ENCODE measurements at places on chromosomes 2 and 18.

- DNase-seq, result no peak
Measured at GRCh38 chr2:162430323-162430722, 86.4 kb downstream of the GCA start.

DNA sequence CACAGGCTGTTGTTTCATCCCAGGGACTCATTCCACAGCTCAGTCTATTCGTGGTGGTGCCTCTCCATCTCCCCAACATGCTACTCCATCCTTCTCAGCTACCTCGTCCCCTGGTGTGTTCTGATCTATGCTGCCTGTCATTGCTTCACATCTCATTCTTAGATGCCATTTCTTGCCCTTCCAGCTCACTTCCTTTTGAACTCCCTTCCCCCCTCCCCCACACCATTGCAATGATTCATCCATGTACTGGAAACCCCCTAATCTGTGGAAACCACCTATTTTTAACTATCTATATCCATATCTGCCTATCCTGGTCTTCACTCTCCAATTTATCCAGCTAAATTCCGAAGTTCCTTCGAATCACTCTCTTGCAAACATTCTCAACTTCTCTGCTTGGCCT lies 65.7 kb upstream of the PARD3B start:
- DNase-seq, result no peak

- DNase-seq, result no peak
Measured at GRCh38 chr18:74895686-74896085, 298.0 kb downstream of the ZNF407 start.

- no peak for DNase-seq
Measured at GRCh38 chr2:171966235-171966634, 33.5 kb upstream of the METAP1D start.

DNA sequence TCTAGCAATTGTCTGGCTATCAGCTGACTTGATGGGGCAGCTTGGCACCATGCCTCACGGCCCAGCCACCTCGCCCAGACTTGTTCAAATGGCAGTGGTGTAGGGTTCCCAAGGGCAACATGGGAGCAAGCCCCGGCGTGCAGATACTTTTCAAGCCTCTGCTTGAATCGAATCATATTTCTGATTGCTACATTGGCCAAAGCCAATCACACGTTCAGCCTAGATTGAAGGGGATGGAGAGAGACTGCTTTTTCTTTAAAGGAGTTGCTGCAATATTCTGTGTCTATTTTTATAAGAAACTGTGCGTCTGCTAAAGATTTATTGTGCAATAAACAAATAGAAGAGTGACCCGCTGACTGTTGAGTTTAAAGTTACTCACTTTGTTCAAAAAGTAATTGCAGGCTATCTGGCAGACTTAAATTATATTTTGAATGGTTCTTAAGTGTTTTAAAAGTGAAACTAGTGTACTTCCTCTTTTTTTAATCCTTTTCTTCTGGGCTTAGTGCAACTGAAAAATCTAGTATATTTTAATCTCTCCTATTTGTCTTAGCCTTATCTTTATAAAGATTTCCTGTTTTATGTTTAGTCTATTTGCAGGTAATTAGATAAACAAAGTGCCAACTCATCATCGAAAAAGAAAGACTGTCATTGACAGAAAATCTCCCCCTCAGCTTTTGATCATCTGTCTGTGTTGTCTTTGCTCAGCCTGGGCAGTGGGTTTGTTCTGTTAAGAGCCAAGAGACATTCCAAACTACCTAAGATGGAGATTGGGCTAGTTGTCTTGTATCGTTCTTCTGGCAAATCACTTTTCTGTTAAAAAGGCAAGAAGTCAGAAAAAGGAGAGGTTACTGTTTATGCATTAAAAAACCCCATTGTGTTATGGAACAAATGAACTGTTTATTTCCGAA lies 156.1 kb downstream of the TPGS2 start:
- no peak for DNase-seq

- no peak for DNase-seq
Measured at GRCh38 chr2:149857344-149857743, 269.8 kb upstream of the MMADHC start.

- peak; percentile 28 for DNase-seq
Measured at GRCh38 chr2:47907039-47907781, 912 bp upstream of the FBXO11 start.

DNA sequence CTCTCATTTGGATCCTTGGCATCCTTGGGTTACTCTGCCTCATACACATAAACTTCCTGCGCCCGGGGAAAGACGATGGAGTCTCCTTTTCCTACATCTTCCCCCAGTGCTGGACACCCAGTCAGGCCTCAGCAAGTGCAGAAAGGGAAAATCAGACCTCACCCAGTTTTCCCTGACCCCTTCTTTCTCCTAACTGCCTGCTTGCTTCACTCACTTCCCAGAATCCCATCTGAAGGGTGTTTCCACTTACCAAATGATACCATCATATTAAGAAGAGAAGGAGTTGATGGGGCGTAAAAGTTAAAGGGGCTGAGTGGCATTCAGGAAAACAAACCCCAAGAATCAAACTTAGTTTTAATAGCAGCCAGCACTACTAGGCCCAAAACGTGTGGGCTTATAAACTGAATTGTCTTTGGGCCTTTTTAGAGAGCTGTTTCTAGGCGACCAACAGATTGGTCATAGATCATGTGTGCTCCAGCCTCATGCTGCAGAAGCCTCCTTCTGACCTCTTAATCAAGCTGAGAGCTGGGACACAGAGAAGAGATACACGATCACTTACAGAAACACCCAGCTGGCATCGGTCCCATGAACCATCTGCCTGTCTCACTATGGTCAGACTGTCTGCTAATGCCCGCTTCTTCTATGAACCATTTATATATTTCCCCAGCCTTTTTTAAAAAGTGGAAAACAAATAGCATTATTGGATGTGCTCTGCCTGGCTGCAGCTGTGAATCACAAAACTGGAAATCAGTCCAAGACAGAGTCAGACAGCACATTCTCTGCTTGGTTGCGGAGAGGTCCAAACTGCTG lies 165.7 kb upstream of the SLC14A2 start:
- peak; percentile 91 for DNase-seq

GRCh38 chr2:70475266-70475665 lies 78.4 kb downstream of the TGFA start:
- no peak for DNase-seq

GRCh38 chr2:105903051-105903674 lies 158.5 kb downstream of the NCK2 start:
- DNase-seq, result no peak

DNA sequence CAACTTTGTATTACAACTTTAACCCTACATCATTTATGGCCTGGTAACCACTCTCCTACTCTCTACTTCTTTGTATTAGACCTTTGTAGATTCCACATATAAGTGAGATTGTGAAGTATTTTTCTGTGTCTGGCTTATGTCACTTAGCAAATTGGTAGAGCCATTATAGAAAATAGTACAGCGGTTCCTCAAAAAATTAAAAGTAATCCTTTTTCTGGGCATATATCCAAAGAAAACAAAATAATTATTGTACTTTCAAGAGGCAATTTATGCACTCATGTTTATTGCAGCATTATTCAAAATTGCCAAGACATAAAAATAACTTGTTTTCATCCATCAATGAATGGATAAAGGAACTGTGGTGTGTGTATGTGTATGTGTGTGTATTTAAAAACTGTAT lies 537.5 kb upstream of the FSIP2 start:
- no peak for DNase-seq

- peak; percentile 47 for DNase-seq
Measured at GRCh38 chr2:43086451-43087221, 139.8 kb downstream of the ZFP36L2 start.

DNA sequence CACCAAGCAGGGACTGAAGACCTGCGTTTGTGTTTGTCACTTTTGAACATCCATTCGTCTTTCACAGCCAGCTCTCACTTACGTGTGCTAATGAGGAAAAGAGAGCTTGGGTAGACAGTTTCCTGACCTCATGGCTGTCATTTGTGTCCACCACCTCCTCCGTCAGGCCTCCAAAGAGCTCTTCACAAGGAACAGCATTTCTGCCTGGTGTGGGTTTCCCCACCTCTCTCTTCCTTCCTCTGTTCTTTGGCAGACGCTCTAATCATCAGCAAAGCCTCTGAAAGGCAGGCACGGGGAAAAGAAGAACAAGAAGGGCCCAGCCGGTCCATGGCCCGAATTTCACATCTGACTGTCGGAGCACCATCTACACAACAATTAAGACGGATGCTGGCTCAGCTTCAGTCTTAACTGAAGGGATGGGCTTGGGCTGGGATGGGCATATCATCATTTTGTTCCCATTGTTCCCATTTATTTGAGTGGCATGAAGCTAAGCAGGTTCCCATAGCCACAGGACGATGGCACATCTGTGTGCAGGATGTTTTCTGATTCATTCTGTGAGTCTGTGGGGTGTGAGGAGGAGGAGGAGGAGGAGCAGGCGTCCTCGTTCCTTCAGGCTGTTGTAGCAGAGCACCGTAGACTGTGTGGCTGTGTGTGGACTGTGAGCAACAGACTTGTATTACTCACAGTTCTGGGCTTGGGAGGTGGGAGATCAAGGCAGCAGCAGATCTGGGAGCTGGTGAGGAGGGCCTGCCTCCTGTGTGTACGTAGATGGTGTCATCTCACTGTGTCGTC lies 66.4 kb downstream of the TSHZ1 start:
- DNase-seq, result no peak

GRCh38 chr2:133576714-133577113 lies 8.5 kb upstream of the NCKAP5 start:
- DNase-seq, result no peak

- DNase-seq, result no peak
Measured at GRCh38 chr2:235642446-235643098, 148.7 kb downstream of the AGAP1 start.

- no peak for DNase-seq
Measured at GRCh38 chr18:22099925-22100324, 69.5 kb upstream of the GATA6 start.

DNA sequence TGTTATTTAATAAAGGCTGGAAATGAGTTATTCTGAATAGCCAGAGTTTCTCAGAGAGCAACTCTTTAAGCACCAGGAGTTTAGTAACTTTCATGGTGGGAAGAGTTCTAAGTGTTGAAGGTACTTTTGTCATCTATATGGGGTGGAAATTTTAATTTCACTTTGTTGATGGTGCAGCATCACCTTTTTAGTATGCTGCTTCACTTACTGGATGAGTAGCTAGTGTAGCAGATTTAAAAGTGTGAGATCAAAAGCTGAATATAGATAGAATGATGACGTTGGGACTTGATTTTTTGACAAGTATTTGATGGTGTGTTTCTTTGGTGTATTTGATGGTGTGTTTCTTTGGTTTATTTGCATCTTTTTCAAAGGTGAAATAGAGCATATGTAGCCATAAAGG lies 47.3 kb downstream of the MAP4K4 start:
- no peak for DNase-seq

- DNase-seq, result peak; percentile 62
Measured at GRCh38 chr2:235669983-235670962, 176.4 kb downstream of the AGAP1 start.

GRCh38 chr18:12278741-12279682 lies 24.9 kb downstream of the CIDEA start:
- peak; percentile 50 for DNase-seq

- no peak for DNase-seq
Measured at GRCh38 chr2:176084611-176085119, 903 bp upstream of the EVX2 start.

GRCh38 chr2:109265369-109265768 lies 136.4 kb downstream of the SH3RF3 start:
- no peak for DNase-seq

GRCh38 chr2:14634489-14635390 lies 2.2 kb downstream of the LRATD1 start:
- peak; percentile 8 for DNase-seq

DNA sequence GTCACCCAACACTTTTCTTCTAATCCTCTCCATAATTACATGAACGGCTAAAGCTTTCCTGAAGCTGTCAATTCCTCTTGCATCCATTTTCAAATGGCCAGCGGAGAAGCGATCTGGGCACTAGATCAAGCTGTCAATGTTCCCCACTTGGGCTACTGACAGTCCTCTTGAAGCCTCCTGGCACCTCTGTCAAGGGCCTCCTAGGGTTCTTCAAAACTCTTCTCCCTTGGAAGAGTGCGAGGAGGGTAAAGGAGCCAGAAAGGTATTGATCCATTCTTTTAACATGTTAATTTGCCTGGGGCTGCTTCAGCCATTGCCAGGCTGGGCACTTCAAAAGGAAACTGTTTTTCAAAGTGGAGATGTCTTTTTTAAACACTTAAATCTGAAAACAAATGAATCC lies 19.8 kb downstream of the EPHA4 start:
- DNase-seq, result no peak

GRCh38 chr2:234146087-234146826 lies 95.8 kb downstream of the SPP2 start:
- no peak for DNase-seq

GRCh38 chr2:101400048-101400447 lies 12.7 kb upstream of the CREG2 start:
- no peak for DNase-seq

DNA sequence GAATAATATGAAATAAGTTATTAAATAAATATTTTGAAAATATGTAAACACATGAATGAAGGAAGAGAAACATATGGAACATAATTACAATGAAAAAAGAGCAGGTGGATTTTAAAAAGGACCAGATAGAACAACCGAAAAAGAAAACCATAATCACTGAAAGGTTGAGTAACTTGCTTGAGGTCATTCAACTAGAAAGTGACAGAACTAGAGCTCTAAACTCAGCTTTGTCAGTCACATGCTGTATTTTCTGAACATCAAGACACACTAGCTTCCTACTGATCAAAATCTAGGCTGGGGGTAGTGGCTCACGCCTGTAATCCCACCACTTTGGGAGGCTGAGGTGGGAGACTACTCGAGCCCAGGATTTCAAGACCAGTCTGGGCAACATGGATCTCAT lies 30.0 kb upstream of the ITGAV start:
- no peak for DNase-seq

- DNase-seq, result no peak
Measured at GRCh38 chr2:17068021-17068420, 402.4 kb upstream of the CYRIA start.

DNA sequence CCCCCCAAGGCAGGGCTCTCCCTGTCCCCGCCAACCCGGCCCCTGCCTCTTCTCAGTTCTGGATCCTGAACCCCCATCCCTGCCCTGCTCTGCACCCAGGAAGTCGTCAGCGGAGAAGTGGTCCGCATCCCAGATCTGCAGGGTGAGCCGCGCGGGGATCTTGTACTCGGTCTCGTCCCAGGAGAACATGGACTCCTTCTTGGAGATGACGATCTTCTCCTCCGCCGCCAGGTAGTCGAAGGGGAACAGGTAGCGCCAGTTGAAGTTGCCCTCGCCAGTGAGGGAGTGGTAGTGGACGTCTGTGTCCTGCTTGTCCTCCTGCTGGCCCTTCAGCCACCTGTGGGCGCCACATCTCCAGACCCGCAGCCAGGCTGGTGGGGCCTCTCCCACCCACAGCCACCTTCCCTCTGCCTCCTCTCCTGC lies 16.3 kb downstream of the OTOF start:
- no peak for DNase-seq
